ENCODE measurements at places on chromosomes 5 and 9.

DNA sequence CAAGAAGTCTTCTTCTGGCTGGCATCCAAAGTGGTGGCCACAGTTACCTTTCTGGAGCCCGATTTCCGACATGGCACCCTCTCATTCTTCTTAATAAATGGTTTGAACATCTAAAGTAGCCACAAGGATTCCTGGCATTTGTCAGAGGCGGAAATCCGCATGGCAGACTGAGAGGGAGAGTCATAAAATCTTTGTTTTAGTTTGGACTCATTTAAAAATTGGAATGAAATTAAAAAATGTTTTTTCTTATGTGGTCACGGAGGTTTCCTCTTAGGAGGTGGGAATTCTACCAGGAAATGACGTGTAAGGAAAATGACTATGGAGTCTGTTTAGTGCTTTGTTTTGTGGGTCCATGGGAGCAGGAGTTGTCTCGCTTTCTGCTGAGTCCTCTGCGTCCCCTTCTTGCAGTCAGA is 133.0 kb upstream of the PTCH1 start:
- DNase-seq, result no peak

DNA sequence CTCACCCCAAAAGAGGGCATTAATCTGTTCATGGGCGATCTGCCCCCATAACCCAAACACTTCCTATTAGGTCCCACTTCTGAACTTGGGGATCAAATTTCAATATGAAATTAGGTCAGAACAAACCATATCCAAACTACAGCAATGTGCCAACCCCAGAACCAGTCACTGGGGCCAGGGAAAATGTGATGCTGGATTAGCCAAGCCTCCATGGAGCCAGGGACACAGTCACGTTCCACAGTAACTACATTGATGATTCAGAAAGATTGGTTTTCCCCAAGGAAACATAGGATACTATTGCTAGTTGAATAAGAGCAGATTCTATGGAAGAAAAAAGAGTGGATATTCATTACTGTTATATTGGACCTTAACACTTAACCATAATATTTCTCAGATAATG is 84.2 kb downstream of the GIN1 start:
- DNase-seq, result no peak

GRCh38 chr5:130032807-130033206 is 128.5 kb downstream of the CHSY3 start:
- DNase-seq, result no peak

GRCh38 chr9:30280229-30280900 is 2104.1 kb upstream of the ACO1 start:
- no peak for DNase-seq

GRCh38 chr5:139418793-139419192 is 14.9 kb upstream of the SPATA24 start:
- DNase-seq, result no peak

DNA sequence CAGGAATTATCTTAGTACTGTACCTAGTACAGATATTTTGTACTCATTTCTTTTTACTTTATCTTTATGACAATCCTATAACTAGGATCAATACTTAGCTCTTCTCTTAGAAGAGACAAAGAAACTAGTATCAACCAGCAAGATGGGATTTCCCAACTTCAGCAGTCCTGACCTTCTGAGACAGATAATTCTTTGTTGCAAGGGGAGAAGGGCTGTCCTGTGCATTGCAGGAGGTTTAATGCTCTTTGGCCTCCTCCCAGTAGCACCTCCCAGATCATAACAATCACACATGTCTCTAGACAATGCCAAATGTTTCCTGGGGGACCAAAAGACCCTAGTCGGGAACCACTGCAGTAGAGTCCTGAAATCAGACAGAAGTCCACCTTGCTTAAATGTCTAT is 424.3 kb upstream of the DMAC1 start:
- DNase-seq, result no peak

DNA sequence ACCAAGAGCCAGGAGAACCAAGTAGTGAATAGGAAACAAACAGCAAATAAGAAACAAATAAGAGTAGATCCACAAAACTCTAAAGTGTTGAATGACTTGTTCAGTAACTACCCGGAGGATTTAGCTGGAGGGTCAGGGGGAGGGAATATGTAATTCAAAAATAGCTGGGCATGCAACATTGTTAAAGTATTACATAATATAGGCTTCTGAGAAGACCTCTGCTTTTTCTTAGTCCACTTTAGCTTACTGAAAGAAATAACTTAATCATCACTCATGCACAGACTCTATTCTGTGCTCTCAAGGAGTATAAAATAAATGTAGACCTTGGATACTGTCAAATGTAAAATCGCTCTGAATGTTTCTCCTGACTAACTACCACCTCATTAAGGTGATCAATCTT is 183.2 kb upstream of the POU5F2 start:
- no peak for DNase-seq

Data from right forelimb (tissue), 1 donor.